ENCODE measurements at places on chromosomes 3 and 15.

DNA sequence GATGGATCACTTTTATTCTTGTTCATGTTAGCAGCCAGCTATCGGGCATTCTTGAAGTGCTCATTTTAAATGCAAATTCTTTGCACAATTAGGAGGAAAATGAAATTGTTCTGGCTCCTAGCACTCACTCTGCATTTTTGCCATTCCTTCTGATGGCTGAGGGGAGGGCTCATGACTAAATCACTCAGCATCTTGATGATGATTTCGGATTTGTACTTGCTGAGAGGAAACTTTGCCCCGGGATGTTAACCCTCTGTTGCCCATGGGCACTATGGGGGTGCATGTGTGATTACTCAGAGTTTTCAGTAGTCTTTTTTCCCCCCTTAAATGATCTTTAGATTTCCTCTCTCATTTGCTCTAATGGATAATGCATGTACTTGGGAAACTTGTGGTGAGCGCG lies 299.6 kb upstream of the C2CD4B start:
- no peak for DNase-seq

DNA sequence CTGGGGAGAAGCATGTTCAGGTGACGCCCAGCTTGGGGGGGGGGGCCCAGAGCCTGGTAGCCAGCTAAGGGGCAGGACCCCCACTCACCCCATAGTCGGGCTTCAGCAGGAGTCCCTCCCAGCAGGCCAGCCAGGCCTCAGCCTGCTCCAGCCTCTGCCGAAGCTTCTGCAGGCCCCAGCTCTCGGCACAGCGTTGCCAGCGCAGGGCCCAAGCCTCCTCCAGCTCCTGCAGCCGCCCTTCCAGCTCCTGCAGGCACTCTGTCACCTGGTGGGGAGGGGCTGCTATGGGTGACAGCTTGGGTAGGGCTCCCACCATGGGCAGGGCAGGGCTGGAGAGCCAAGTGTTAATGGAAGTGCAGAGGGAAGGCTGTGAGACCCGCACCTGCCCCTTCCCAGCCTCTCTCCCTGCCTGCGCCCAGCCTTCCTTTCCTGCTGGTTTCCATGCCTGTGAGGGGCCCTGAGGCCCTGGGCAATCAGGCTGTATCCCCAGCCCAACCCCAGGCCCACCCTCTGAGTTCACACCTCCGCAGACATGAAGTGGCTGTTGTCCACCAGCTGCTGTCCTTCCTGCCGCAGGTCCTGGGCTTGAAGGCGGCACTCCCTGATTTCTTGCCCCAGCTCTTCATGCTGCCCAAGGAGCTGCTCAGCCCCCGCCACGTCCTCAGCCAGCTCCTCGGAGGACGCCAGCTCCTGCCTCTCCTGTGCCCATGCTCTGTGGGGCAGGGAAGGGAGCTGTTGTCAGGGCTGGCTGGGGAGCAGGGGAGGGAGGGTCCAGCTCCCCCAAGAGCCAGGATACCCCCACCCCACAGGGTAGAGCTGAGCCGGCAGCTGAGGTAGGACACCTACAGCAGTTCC lies 14.3 kb downstream of the PLA2G4B start:
- no peak for DNase-seq

DNA sequence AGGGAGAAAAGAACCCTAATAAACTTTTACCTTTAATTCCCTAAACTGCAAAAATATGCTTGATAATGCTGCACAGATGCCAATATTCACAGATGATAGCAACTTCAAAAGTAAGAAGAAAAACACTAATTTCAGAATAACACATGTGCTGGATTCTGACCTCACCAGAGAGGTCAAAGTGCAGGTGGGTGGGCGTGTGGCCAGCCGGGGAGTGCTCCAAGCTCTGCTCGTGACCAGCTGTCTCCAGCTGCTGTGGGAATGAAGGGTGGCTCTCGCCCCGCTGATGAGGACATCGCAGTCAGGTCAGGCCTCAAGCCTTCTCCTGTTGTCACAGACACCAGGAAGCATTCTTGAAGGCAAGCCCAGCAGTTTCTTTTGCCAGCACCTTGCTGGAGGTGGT lies 57.1 kb downstream of the ADAMTS17 start:
- no peak for DNase-seq

- DNase-seq, result no peak
Measured at GRCh38 chr3:134903837-134904236, 108.8 kb downstream of the EPHB1 start.

DNA sequence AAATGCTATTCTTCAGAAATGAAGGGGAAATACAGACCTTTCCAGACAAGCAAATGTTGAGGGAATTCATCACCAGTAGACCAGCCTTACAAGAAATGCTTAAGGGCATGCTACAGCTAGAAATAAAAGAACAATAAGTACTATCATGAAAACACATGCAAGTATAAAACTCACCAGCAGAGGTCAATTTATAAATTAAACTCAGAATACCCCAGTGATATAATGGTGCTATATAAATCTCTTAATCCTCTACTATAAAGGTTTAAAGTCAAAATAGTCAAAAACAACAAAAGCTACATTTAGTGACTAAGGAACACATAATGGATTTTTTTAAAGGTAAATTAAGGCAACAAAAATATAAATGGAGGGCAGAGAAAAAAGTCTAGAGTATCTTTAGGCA lies 142.5 kb downstream of the CPNE4 start:
- DNase-seq, result no peak

GRCh38 chr3:28328188-28329151 lies 20.1 kb upstream of the ZCWPW2 start:
- no peak for DNase-seq

GRCh38 chr3:128345196-128345595 lies 121.5 kb downstream of the DNAJB8 start:
- DNase-seq, result no peak

GRCh38 chr3:189316296-189317019 lies 144.7 kb downstream of the TPRG1 start:
- no peak for DNase-seq

DNA sequence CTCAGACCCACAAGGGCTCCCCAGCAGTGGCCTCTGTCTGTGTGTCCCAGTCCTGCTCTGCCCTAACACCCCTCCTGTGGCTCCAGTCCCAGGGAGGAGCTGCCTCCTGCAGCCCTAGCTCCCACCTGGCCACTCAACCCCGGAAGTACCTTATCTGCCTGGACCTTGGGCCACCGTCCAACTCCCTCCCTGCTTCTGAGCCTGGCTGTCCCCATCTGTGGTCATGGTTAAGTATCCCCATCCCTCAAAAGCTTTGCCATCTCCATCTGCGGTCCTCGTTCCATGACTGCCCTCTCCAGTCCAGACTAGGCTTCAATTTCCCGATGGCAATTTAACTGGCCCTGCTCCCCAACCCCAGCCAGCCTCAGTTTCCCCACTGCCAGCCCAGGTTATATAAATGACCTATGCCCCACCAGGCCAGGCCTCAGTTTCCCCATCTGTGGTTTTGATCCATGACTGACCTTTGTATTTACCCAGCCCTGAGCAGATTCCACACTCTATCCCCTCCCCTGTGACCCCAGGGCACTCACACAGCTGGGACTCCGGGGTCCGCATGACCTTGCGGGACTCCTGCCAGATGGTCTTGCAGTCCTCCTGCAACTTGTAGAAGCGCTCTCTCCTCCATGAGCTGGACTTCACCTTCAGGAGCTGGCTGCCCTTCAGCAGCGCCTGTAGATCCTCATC lies 9.6 kb downstream of the PLCD1 start:
- no peak for DNase-seq

DNA sequence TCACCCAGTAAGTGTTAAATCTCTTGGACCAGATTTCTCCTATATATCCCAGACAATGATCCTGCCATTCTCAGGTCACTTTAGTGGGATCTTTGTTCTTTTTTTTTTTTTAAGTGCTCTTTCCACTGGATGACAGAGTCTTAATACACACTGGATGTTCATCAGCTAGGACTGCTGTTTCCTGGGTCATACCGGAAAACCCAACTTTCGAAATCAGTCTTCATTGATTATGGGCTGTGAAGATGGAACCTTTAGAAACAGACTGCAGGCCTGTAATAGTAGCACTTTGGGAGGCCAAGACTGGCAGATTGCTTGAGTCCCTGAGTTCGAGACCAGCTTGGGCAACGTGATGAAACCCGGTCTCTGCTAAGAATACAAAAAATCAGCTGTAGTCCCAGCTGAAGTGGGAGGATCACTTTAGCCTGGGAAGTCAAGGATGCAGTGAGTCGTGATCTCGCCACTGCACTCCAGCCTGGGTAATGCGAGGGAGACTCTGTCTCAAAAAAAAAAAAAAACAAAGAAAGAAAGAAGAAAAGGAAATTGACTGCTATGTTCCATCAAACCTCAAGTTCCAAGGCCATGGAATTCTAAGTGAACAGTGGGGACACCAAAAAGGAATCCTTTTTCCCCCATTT lies 2.3 kb downstream of the EOGT start:
- no peak for DNase-seq

- no peak for DNase-seq
Measured at GRCh38 chr3:13122081-13123012, 49.1 kb upstream of the IQSEC1 start.

DNA sequence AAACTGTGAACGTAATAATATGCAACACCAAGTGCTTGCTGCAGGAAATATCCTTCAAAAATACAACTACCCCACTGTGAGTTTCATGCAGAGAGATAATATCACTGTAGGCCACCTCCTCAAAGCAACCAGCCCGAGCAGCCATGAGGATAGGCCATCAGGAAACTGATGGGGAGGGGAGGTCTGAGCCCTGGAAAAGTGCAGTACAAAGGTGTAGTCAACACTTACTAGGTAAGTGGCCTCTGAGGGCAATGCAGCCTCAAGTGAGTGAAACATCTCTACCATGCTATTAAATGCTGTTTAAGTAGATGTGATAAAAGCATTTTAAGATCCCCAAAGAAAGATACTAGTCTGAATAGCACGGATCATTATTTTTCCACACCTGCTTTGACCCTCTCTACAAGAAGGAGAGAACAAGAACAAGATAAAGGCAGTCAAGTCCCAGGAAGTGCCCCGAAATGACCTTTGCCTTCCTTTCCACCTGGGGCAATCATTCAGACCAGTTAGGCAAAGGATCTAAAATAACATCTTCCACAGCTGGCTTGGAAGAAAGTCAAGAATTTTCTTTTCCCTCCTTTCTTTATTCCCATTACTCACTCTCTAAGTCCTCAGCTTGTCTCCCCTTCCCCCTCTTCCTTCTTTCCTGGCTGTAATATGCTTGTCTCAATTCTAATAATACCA lies 62.8 kb downstream of the FMN1 start:
- no peak for DNase-seq

- no peak for DNase-seq
Measured at GRCh38 chr15:58447271-58448010, 15.7 kb downstream of the LIPC start.

GRCh38 chr3:51163051-51163450 lies 222.0 kb upstream of the MANF start:
- DNase-seq, result no peak

GRCh38 chr15:78763796-78764241 lies 47.4 kb downstream of the ADAMTS7 start:
- no peak for DNase-seq

- DNase-seq, result no peak
Measured at GRCh38 chr3:24201301-24201700, 256.2 kb downstream of the NR1D2 start.

- no peak for DNase-seq
Measured at GRCh38 chr3:170740726-170741591, 129.0 kb downstream of the RPL22L1 start.

DNA sequence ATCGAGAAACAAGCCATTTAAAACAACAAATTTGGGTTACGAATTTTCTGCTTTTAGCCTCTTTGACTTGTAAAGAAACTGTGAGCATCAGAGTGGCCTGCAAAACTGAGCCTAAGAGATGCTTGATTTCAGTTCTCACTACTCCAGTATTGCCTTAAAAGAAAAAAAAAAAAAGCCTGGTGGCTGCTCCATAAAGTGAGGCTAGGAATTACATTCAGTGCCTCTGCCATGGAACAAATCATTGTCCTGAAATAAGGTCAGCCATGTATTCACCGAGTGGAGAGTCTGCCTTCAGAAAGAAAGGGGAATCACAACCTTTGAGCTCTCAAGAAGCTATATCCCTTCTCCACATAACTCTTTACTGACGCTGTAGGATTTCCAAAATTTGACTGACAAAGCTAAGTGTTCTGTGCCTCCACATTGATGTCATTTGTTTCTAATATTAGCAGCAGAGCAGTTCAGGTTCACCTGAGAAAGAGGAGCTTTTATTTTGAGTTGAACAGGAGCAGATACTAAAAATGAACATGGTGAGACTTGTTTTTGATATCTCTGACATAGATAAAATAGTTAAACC lies 137.3 kb downstream of the SSR3 start:
- DNase-seq, result no peak

- no peak for DNase-seq
Measured at GRCh38 chr3:133693821-133694220, 32.1 kb upstream of the TOPBP1 start.

DNA sequence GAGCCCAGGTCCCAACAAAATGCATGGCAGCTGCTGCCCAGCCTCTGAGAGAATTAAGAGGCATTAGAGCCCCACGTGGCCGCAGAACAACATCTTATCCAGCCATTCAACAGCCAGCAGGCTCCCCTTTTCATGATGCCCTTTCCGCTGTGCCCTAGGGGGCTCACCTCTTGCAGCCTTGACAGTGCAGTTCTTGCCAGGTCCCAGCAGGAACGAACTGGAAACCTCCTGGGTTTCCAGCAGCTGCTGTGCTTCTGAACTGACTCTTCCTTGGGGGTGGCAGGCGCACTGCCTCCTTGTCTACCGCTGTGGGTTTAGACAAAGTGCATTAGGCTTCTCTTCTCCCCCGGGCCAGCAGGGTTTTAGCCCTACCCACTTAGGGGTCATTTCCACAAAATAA lies 85.2 kb downstream of the FAM174B start:
- DNase-seq, result no peak

- DNase-seq, result no peak
Measured at GRCh38 chr3:167094632-167095031, 285.5 kb downstream of the ZBBX start.

DNA sequence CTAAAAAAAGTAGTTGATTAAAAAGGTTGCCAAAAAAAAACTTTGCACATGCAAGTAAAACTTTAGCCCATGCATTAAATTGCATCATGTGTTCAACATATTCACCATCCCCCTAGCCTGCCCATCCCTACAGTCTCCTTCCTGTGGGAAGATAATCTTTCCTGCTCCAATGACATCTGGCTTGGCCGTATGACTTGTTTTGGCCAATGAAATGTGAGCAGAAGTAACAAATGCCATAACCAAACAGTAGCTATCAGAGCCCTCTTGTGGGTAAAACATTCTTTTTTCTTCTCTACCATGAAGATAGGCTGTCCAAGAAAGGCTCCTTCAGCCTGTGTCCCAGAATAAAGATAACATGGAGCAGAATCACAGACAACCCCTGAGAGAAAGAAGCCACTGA lies 15.3 kb downstream of the ERC2 start:
- DNase-seq, result no peak

- DNase-seq, result no peak
Measured at GRCh38 chr15:88701561-88702095, 62.8 kb downstream of the ISG20 start.

DNA sequence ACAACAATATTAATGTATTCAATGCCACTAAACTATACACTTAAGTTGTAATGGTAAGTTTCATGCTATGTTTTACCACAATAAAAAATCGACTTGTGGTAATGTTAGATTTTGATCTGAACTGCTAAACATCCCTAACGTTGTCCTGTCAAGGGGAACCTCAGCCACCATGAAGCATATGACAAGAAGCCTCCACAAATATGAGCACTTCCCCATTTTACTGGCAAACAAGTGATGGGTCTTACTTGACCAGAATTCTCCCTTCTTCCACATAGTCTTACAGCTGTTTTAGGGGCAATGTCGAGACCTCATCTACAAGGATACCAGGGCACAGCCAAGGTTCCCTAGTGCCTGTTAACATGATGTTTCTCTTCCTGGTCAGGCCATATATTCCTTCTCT lies 124.2 kb upstream of the ABI3BP start:
- DNase-seq, result no peak

Measured in stimulated activated CD4-positive, alpha-beta T cell treated with anti-CD3 and anti-CD28 coated beads, Interleukin-1b, Interleukin-23, amount 100 ng/mL, for 1 hour (primary cell).